RPMI8226 (cell line): ENCODE measurements at places on chromosomes 12 and 14.
A peak's percentile ranks its signal among the peaks of the same experiment; 100 is the strongest.

DNA sequence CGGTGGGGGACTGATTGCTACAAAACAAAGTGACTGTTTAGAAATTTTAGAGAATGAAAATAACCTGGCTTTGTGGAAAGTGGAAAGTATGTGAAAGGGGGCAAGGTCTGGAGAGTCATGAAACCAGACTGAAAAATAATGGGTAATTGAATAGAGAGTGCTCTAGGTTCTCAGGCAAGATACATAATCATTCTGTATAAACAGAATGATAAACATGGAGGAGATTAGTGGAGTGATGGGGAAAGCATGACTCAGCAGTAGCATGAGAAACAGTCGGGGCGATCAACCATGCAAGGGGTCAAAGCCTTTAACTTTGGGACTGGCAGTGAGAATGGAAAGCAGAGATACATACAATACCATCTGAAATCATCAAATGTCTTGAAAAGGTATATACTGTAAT lies 332.5 kb downstream of the CCER1 start:
- DNase-seq, result no peak

DNA sequence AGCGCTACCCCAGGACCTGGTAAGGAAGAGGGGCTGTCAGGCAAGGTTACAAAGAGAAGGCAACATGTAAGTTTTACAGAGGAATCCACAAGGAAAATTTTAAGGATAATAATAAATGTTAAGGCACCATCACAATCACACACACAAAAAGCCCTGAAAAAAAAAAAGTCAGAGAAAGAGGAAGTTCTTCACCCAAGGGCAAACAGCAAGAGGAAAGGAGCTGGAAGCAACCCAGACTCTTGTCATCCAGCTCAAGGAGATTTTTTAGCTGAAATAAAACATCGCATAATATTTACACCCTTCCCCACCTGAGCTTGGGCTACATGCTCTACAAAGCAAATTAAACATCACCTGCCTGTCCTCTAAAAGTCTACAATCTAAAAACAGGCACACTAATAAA lies 9.5 kb downstream of the SPTB start:
- peak; percentile 31 for DNase-seq

DNA sequence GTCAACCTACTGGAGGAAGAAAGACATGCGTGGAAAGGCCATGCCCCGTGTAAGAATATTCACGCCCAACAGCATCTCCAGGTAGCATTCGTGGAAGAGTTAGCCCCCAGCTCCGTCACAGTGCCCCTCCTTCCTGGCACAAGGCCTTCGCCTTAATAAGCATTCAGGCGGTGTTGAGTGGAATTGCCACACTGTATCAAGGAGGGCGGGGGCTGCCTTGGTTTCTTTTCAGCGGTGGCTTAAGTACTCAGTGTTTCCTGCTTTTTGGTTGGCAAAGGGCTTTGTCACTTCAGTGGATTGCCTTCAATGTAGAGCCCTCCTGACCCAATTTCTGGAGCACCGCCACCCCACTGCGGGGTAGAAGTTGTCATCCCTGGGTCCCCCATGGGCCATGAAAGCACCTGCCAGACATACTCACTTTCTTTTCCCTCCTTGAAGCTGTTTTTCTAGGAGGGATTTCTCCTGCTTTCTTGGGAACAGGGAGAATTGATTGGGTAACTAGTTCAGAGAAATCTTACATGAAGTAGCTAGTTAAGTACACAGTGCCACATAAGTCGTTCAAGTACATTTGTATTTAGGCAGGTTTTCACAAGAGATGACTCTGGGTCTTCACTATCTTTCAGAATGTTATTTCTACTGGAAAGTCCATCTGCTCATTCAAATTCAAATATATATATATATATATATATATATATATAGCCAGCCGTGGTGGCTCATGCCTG lies 65.5 kb upstream of the STON2 start:
- DNase-seq, result no peak

DNA sequence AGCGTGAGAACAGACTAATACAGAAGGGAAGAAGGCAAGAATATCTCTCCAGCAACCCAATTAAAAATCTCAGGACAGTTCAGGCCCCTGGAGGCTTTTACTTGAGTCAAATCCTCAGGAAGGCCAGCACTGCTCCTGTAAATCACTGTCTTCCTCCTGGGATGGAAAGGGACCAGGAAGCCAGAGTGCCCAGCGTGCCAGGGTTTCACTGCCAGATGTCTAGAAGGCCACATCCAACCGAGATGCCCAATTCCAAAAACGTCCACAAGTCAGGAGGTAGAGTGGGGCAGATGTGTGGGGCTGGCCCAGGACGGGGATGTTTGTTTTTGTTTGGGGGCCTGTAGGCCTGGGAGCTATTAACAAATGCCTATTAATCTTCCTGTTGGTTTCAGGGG lies 332.0 kb downstream of the MED13L start:
- DNase-seq, result no peak

- DNase-seq, result no peak
Measured at GRCh38 chr12:98355322-98355721, 160.1 kb upstream of the TMPO start.

DNA sequence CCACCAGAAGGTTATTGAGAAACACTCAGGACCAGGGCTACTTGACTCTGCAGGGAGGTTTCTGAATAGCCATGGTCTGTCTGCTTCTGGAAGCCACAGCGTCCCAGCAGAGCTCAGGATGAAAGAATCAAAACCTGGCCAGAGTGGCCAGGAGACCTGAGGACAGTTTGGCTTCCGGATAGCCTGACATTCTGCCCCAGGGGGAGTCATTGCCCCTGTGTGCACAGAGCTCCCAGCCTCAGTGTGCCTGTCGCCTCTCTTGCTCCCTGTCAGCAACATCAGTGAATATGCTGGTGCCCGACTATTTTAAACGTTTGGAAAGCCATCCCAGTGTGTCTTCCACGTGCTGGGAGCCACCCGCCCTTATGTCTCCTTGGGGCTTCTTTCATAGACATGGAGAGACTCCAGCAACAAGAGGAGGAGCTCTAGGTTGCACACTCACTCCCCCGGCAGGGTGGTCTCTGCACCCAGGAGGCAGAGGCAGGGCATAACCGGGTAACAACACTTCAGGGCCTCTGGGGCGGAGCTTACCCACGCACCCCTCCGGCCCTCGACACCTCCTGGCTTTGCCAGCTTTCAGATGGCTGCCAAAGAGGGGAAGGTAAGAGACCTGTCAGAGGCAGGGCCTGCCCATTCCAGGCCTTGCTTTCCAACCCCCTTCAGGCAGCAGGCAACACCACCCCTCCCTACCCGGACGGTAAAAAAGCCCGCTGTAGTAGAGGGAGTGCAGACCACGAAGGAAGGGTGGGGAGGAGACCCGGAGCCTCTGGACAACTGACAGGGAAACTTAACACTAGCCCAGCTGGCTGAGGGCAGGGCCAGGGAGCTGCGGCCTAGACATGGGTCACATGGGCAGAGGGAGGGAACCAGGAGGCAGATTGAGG lies 19.0 kb upstream of the SLC6A12 start:
- DNase-seq, result no peak

GRCh38 chr14:58401587-58401986 lies 5.9 kb downstream of the TOMM20L start:
- DNase-seq, result no peak

GRCh38 chr12:122235741-122236140 lies 9.9 kb upstream of the DIABLO start:
- no peak for DNase-seq

DNA sequence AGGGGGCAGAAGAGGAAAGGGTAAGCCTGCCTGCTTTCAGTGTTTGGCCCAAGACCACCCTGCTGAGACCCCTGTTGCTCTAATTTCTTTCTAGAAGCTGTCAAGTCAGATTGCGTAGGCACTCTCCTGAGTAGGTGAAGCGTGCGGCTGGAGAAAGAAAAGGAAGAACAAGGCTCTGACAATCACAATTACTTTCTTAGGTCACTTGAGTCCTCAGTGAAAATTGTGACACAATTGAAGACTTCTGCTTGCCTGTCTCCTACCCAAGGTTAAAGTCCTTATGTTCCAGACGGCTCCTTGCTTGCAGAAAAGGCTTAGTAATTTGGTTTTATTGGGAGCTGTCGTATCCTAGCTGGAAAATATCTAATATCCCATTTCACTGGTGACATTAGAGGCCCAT lies 721 bp upstream of the CTSG start:
- no peak for DNase-seq

DNA sequence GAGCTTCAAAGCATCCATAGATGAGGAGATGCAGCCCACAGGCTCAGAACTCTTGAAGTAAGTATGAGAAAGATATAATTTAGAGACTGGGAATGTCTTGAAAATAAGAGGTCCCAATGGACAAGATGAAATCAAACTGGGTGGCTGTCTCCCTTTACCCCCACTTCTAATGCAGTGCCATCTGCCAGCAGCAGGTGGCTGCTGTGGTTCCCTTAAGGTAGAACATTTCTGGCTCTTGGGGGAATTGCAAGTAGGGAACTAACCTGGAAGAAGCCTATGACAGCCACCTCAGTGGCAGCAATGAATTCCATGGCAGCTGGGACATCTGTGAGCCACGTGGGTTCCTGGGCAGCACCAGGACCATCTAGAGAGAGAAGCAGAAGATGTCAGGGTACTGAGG lies 648 bp downstream of the ERP27 start:
- peak; percentile 32 for DNase-seq

- DNase-seq, result no peak
Measured at GRCh38 chr14:32545095-32545494, 216.0 kb downstream of the AKAP6 start.

GRCh38 chr12:13596714-13597113 lies 384.7 kb downstream of the GRIN2B start:
- DNase-seq, result no peak

- DNase-seq, result peak; percentile 49
Measured at GRCh38 chr12:1830981-1831963, 10.9 kb downstream of the LRTM2 start.

DNA sequence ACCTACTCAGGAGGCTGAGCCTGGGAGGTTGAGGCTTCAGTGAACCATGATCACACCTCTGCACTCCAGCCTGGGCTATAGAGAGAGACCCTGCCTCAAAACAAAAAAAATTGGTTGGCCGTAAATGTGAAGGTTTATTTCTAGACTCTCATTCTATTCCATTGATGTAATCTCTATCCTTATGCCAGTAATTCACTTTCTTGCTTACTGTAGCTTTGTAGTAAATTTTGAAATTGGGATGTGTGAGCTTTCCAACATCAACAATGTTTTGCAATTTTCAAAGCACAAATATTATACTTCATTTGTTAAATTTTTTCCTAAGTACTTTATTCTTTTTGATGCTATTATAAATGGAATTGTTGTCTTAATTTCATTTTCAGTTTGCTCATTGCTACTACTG lies 24.6 kb downstream of the LIN52 start:
- DNase-seq, result no peak

GRCh38 chr12:130934753-130935152 lies 19.0 kb upstream of the ADGRD1 start:
- no peak for DNase-seq

DNA sequence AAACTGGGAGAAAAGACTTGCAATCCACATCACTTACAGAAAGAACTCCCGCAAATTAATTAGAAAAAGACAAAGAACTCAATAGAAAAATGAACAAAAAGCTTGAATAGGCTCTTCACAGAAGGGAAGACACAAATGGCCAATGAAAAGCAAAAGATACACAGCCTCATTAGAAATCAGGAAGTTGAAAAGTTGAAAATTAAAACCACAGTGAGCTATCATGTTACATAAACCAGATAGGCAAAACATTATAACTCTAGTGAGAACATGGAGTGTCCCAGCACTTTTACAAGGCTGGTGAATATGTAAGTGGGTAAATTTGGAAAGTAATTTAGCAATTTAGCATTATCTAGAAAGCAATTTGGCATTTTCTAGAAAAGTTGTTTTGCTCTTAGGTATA lies 158.4 kb upstream of the RASSF8 start:
- DNase-seq, result no peak

DNA sequence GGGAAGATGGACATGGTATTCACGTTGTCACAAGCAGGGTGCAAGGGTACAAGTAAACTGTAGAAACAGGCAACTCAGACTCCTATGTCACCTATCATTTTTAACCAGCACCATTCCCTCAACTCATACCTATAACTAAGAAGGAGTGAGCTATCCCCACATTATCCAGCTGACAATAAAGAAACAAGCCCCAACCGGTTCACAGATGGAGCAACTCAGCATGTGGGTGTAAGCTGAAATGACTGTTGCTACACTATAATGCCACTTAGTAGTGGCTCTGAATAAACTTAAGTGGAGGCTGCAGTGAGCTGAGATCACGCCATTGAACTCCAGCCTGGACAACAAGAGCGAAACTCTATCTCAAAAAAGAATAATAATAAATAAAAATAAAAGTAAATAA lies 829.5 kb upstream of the MDGA2 start:
- no peak for DNase-seq
